OCI-LY7 (cell line): ENCODE measurements at places on chromosomes 7 and 10.
A peak's percentile ranks its signal among the peaks of the same experiment; 100 is the strongest.

GRCh38 chr10:59830601-59831259, 75.6 kb downstream of the CCDC6 start:
- DNase-seq, result peak; percentile 53

GRCh38 chr10:49053053-49053997, 62.0 kb downstream of the VSTM4 start:
- peak; percentile 99 for DNase-seq

DNA sequence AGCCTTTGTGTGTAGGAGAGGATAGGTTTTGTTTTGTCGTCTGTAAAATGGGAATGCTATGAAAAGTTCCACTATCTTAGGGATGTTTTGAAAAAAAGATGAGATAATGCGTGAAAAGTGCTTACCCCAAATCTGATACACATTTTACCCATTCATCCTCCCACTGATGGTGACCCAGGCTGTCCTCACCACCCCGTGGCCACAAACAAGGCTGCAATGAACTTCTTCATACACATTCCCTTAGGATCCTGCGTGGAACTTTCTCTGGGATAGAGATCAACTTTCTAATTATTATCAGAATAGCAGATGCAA, 399 bp upstream of the OGDHL start:
- no peak for DNase-seq

GRCh38 chr10:132698211-132698751, 87.7 kb downstream of the NKX6-2 start:
- no peak for DNase-seq

GRCh38 chr7:1081931-1082401, 5.9 kb upstream of the GPER1 start:
- DNase-seq, result no peak

- DNase-seq, result no peak
Observed at GRCh38 chr10:105253515-105254212, 612.6 kb downstream of the SORCS3 start.

DNA sequence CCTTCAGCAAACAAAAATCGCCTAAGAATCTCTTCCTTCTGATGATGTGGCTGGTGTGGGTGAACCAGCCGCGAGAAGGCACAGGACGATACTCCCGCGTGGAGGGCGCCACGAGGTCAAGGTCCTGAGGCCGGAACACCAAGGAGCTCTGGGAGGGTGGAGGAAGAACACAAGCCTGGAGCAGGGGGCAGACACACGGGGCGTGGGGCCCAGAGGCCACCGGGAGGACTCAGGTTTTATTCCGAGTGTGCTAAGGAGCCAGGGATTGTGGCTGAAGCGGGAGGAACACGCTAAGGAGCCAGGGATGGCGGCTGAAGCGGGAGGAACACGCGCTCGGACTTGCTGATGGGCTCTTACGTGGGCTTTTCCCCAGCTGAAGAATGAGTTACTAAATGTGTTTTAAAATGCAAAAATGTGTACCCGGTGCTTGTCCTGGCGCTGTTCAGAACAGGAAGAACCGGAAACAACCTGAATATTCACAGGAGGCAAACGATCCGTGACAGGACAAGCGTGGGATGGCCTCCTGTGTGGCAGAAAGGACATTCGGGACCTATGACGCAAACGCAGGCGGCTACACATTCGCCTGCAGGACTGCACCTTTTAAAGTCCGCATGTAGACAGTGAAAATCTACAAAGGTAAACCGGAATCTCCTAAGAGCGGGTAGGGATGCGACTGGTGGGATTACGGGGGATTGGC, 64.0 kb downstream of the MAD1L1 start:
- DNase-seq, result no peak

DNA sequence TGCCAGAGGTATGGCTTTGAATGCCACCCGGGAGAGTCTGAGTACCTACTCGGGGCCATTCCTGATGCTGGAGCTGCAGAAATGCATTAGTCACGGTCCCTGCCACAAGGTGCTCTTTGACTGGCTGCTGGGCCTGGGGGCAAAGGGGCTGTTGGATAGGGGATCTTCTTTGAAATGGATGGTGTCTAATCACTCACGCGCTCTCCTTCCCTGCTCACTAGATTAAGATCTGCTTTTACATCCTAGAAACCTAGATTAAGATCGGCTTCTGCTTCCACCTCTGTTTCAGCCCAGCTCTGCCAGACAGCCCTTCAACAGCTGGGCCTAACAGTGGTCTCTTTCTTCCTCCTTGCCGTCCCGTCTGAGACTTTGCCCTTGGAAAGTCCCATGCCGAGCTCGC, 57.2 kb downstream of the PAX2 start:
- no peak for DNase-seq

GRCh38 chr7:133742709-133743538, 384.2 kb upstream of the LRGUK start:
- DNase-seq, result peak; percentile 8

DNA sequence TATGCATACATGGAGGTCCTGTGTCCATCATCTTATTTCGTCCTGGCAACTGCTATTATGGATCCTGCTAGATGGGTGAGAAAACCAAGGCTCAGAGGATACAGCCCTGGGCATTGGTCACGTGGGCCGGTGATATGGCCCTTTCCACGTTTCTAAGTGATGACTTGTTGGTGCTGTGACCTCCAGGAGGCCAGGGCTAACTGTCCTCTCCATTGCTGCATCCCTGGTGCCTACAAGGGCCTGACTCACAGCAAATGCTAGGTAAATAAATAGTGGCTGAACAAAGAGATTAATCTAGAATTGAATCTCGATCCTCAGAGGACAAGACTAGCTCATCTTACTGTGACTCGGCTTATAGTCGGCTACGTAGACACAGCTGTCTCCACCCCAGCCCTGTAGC, 78.6 kb downstream of the FAM53B start:
- no peak for DNase-seq

DNA sequence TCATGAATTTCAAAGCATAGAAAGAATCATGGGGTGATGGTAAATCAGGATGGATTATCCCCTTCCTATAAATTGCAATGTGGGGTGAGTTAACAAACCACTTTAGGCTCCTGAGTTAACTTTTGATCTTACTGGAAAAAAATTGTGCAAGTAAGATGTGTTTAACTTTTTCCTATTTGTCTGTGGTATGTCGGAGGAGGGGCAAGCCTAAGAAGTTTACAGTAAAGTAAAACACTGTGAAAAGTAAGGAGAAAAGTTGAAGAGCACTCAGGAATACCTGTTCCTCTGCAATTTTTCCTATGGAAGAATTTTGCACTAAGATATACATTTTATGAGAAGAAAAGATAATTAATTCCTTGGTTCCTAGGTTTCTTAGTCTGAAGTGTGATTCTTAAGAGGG, 44.4 kb downstream of the IFIT5 start:
- DNase-seq, result no peak

GRCh38 chr10:114012650-114013049, 31.0 kb upstream of the ADRB1 start:
- DNase-seq, result no peak

DNA sequence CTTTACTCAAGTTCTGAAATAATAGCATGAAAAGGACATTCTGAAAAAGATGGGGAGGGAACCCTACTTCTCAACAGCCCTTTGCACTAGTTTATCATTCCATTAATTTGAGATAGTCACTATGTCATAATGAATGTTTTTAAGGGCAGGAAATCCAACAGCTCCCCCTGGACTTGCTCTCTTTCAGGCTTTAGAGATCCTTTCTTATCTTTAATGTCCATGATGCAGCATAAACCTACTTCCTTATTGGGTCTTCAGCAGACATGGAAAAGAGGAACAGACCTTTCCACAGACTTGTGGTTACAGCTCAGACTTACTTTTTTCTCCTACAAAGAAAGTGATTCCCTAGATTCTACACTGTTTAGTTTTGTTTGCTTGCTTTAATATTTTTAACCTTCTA, 87.3 kb downstream of the IDE start:
- DNase-seq, result no peak

- DNase-seq, result no peak
Observed at GRCh38 chr10:67539312-67539711, 156.7 kb downstream of the CTNNA3 start.

DNA sequence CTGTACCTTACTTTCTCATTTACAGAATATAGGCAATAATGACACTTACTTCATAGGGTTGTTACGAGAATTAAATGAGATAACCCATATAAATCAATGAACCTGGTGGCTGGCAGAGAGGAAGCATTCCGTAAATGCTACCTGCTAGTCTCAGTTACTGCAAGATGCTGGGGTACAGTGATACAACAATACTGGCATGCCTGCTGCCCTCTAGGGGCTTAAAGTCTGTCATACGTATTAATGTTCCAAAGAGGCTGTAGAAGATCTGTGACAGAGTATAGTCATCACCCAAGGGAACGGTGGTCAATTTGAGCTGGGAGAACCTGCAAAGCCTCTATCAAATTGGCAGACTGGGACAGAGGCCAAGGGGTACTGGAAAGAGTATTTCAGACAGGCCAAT, 421.5 kb downstream of the GPAM start:
- DNase-seq, result peak; percentile 2

DNA sequence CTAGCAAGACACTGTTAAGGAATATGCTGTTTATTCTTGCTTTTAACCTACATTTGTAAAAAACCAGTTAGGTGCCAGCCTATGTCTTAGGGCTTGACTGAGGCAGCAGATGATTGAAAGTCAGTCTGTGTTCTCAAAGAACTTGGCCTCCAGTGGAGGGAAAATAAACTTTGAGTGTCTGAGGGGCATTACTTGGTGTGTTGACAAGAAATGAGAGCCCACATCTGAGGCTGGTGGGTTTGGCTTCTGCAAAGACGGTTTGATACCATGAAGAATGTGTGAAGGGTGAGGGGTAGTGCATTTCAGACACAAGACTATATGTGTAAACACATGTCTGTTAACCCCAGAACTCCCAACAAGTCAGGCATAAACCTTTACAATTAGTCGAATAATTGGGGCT, 28.5 kb downstream of the CCSER2 start:
- no peak for DNase-seq

DNA sequence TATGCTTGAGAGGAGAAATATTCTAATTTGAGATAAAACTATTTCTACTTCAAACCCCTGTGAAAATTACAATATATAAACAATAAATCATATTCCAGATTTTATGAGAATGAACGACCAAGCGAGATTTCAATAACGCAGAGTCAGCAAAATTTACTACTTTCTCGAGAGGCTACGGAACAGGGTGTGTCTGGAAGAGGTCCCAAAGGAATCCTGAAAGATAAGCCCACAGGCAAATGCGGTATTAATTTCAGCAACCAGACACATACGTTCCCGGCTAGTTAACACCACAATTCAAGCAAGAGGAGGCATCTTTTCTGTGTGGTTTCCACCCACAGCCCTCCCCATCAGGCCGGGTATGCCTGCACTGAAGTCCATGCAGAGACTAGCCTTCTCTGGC, 26.4 kb downstream of the BEND7 start:
- DNase-seq, result no peak

GRCh38 chr10:12348870-12349628, at the start of gene CAMK1D:
Gene CAMK1D, plus strand, starts transcription at chr10:12349547.
- peak; percentile 90 for DNase-seq

GRCh38 chr7:101995121-101995520, 177.7 kb downstream of the CUX1 start:
- DNase-seq, result peak; percentile 73

DNA sequence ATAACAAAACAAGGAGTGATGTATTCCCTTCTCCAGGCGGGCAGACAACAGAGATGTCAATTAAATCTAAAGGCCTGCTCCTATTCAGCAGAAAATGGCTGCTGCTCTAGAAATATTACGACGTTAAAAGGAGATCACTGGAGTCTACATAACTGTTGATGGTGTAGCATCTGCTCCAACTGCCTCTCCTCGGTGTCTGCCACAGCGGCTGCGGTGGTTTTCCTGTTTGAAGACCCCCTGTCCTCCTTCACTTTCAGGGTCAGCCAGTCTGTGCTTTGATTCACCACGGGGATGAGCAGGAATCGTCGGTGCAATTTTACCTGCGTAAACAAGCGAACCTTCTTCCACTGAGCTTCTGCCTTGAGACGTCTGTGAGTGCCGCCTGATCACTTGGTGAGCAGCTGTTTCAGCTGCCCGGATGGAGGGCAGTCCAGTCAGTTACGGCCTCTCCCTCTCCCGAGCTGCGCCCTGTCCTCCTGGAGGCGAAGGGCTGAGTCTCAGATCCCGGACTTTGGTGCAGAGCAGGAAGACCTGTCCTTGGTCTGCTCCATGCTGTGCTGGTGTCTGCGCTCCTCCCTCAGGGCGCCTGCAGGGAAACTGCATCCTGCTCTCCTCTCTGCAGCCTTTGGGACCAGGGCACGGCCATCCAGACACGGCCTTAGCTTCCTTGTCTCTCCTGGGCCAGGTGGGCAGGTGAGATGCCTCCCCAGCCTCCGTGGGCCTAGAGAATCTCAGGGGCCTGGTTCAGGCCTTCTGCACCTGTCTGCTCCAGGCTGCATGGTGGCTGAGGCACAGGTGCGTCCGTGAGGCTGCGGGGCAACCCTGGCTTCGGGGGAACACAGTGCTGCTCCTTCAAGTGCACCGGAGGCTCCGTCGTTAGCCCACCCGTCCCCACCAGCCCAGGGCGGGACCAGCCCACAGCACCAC, 326.6 kb downstream of the ADARB2 start:
- no peak for DNase-seq

- DNase-seq, result no peak
Observed at GRCh38 chr7:3080106-3080505, 36.4 kb upstream of the CARD11 start.

- no peak for DNase-seq
Observed at GRCh38 chr7:106255246-106255645, 29.5 kb downstream of the NAMPT start.

- DNase-seq, result no peak
Observed at GRCh38 chr7:87036985-87037384, 22.5 kb downstream of the ELAPOR2 start.

DNA sequence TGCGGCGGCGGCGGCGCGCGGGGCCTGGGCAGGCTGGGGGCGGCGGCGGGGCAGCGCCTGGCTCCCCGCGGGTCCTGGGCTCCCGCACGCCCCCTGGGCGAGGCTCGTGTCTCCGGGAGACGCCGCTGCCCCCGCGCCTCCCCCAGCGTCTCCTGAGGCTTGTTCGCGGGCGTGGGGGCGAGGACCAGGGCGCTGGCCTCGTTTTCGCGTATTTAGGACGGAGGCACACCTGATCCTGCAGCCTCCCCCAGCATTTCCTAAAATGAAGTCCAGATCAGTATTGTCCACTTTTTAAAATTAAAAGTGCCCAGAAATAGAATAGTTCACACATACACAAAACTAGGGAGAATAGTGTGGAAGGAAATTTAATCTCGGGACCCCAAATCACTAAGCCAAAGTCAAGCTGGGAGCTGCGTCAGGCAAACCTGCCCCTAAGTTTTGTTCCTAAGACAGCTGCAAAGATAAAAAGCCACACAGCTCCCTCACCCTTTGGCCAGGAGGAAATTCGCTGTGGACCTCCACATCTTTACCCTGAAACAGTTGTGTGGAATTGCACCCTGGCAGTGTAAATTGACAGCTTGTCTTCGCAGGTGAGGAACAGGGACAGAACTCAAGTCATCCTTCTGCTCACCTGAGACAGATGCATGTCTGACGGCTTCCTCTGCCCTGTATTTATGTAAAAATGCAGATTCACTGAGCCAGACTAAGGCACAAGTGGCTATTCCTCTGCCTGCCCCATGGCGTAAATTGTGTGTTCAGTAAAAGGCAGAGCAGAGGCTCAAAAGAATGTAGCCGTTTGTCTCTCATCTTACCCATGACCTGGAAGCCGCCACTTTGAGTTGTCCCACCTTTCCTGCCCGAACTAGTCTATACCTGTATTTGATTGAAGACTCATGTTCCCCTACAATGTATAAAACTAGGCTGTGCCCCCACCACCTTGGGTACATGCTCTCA, 740 bp downstream of the GALNT11 start:
- DNase-seq, result no peak

- DNase-seq, result no peak
Observed at GRCh38 chr7:115230882-115231571, 309.1 kb downstream of the MDFIC start.
